ENCODE measurements at places on chromosomes 1 and 21.

GRCh38 chr1:183219616-183220009 is 33.5 kb downstream of the LAMC2 start:
- no peak for DNase-seq

GRCh38 chr1:74853756-74854155 is 120.8 kb downstream of the TYW3 start:
- DNase-seq = no peak

DNA sequence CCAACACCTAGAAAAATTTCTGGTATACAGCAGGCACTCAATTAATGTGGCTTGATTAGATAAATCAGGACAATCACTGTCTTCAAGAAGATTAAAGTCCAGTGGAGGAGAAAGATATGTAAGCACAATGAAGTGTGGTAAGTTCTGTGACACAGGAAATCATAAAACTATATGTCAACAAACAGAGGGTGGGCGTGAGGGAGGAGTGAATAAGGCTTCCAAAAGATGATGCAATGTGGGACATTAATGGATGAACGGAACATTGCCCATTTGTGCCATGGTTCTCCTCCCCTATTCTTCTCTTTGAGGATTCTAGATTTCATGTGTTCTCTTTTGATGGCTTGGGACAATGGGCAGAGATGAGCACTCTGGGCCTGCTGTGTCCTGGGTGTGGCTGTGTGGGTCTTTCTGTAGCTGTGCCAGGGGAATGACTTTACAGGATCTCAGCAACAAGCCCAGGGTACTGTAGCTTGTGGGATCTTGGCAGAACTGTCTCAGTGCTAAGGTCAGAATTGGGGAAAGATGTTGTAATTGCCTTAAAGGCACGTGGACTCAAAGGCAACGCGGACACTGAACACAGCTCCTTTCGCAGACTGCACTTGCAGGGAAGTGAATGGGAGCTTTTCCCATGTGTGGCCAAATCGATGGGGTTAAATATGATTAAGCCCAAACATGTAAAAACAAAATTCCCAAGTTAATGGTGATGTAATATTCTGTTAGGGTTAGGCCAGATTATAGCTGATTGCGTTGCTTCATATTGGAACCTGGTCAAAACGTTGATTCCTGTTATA is 366.9 kb downstream of the TGFB2 start:
- DNase-seq = no peak

GRCh38 chr1:186564582-186564981 is 103.7 kb upstream of the PDC start:
- no peak for DNase-seq

DNA sequence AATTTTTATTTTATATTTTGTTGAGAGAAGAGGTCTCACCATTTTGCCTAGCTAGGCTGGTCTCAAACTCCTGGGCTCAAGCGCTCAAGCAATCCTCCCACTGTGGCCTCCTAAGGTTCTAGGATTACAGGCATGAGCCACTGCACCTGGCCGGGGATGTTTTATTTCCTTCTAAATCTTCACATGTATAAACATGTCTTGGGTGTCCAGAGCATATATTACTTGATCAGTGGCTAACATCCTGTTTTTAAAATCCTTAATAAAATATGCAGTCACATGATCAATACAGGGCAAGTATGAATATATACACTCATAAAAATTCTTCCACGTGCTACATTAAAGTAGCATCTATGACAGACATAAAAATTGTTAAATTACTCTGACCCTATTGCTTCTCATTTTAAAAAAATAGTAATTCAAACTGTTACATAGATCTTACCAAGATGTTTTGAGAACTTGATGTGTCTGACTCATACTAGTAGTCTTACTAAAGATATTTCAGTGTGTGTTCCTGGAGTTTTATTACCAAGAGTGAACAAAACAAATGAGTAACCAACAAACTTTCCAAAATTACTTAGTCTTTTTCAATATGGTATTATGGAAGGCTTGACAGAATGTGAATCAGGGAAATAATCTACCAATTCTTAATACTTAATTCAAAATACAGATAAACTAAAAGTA is 222.5 kb downstream of the SLC45A1 start:
- no peak for DNase-seq

DNA sequence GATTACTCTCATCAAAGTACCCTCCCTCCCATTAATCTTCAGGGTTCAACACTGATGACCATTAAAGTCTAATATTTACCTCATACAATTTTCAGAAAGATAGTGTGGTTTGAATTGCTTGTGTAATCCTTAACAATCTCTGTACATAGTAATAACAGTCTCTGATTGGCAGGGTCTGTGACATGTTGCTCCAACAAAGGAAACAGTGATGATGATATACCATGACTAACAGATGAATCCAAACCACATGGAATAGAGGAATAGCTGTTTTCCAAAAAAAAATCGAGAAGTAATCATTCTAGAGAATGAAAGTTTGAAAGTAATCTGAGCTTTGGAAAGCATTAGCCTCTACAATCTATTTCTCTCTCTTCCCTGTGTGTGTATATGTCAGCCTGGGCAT is 610.1 kb upstream of the NEGR1 start:
- no peak for DNase-seq

- no peak for DNase-seq
These were observed 8.3 kb downstream of the SLAMF1 start for GRCh38 chr1:160638540-160638857.

- DNase-seq = no peak
These were observed 457.4 kb downstream of the SETD4 start for GRCh38 chr21:35602811-35603362.

GRCh38 chr1:57591842-57592241 is 168.0 kb upstream of the DAB1 start:
- DNase-seq = no peak

- DNase-seq = no peak
These were observed 39.5 kb downstream of the XCL2 start for GRCh38 chr1:168504064-168504837.

GRCh38 chr1:32336591-32336932 is 529 bp upstream of the MARCKSL1 start:
- no peak for DNase-seq

- DNase-seq = no peak
These were observed 20.6 kb downstream of the KIRREL1 start for GRCh38 chr1:158013840-158014730.

GRCh38 chr1:182603646-182604174 is 479 bp downstream of the RGS16 start:
- no peak for DNase-seq

DNA sequence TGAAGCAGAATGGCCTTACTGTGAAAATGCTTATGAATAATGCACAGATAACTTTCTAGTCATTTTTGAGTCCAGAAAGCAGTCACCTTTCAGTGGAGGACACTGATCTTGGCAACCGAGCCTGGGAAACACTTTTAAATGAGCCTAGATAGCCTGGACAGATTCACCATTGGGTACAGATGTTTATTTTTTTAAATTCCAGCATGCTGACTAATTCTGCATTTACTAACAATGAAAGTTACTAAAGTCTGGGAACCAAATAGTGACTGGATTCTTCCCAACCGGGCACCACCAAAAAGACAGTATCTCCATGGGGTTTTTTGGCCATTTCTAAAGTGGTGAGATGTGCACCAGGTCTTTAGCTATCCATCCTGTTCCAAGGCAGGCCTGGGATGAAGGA is 3.3 kb upstream of the FMOD start:
- DNase-seq = no peak

DNA sequence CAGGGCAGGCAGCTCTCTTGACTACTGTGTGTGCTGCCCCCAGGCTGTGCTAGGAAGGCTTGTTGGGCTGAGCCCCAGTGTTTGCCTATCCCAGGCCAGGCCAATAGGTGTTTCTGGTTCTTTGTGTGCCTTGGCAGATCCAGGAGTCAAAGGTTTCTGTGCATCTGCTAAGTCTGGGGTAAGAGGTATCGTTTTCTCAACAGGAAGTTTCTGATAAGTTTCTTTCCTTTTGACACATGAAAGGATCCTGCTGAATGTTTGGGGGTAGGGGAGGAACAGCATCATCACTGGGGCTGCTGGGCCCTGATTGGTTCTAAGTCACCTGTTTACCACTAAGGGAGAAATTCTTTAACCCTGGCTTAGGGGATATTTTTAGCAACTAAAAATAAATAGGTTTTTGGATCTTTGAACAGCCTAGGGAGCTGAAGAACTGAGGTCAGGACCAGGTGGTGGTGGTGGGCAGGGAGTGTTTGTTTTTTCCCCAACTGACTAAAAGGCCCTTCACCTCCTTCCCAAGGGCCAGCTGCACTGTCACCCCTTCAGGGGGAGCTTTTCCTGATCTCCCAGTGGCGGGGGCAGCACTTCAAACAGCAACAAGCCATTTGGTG is 85.1 kb downstream of the KCNN3 start:
- peak; percentile 58 for DNase-seq

DNA sequence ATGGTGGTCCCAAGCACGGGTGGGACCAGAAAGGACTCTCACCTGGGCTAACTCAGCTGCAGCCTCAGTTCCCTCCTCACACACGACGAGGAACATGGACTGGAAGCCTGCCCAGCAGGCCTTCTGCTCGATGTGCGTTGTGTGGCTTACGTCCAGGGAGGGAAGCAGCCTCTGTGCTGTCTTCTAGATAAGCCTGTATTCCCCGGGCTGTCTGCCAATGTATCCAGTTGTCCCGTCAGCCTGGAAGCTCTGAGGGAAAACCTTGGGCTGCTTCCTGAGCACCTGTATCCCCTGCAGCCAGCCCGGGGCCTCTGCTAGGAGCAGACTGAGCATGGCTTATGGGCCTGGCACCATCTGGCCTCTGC is 10.5 kb downstream of the PCSK9 start:
- DNase-seq = no peak

DNA sequence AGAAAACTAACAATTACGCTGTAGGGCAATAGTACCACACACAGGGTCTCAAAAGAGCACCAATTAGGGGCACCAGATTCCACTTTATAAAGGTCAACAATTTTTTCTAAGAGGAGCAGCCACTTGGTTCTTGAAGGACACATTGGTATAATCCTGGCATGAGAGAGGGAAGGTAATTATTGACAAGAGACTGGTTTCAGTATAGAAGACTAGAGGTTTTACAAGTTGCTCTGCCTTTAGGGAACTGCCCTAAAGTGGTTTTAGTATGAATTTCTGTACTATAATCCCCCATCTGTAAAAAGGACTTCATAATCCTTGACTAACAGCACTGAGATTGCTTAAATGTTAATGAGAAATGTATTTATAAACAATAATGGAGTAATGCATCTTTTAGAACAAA is 648.5 kb upstream of the PTBP2 start:
- DNase-seq = no peak

DNA sequence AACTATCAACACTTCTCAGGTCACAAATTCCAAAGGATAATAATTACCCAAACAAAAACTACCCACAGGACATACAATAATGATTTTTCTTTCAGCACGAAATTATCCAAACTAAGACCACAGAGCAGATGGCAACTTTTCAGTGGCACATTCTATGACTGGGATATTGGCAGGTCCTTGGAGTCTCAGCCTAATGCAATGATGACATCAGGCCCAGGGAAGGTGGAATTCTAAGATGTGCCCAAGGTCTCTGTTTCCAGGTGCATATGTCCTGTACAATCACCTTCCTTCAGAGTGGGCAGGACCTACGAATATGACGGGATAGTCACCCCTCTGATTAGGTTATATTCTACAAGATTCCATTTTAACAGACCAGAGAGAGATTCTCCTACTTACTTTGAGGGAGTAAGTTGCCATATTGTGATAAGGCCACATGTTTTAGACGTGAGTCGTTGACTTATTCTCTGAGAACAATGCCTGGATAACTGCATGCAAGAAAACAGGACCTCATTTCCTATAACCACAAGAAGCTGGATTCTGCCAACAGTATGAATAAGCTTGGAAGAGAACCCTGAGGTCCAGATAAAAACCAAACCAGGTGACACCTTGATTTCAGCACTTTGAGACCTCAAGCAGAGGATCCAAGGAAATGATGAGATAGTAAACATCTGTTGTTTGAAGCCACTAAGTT is 69.9 kb downstream of the ZC3H11B start:
- DNase-seq = no peak

- no peak for DNase-seq
These were observed 355.9 kb downstream of the PTPRU start for GRCh38 chr1:29592261-29592615.

DNA sequence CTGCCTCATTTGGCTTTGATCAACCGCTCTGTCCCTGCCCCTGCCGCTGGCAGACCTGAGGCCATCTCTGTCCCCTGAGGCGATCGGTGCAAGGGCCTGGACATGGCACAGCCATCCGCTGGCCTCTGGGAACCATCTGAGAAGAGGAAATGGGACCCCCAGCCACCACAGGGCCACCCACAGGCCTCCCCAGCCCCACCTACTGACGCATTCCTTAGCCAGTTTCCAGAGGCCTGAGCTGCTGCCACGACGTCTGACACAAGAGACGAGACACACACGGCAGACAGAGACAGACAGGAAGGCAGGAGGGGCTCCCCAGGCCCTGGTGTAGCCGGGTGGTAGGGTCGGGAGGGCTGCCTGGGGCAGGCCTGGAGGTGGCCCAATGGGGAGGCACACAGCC is 37.3 kb upstream of the EDN2 start:
- DNase-seq = no peak

- no peak for DNase-seq
These were observed 144.9 kb downstream of the FCRL5 start for GRCh38 chr1:157407367-157407766.

DNA sequence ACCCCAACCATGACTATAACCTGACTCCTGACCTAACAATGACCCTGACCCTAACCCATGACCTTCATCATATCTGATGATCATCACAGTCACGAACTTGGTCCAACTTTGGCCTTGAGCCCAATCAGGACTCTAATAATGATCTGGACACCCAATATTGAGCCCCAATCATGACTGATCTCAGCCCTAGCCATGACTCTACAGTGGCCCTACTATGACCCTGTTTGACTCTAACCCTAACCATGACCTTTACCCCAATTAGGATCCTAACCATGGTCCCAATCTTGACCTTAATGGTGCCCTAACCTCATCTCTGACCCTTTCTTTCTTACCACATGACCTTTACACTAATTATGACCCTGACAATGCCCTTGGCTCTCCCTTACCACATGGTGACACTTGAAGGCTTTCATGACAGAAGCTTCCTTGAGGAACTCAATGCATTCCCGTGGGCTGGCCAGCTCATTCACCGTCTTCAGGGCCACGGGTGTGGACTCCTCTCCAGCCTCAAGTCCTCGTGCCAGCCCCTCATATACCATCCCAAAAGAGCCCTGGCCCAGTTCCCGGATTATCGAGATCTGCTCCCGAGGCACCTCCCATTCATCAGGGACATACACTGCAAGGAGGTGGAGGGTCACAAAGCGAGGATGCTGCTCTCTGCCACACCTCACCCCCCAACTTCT is 16.2 kb downstream of the INSRR start:
- no peak for DNase-seq

DNA sequence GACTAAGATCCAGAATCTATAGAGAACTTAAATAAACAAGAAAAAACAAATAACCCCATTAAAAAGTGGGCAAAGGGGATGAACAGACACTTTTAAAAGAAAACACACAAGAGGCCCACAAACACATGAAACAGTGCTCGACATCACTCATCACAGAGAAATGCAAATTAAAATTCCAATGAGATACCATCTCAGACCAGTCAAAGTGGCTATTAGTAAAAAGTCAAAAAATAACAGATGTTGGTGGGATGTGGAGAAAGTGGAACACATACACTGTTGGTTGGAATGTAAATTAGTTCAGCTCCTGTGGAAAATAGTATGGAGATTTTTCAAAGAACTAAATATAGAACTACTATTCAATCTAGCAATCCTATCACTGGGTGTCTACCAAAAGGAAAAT is 143.1 kb downstream of the IFI44 start:
- DNase-seq = no peak
